Stimulated activated naive CD4-positive, alpha-beta T cell (primary cell): ENCODE measurements at places on chromosomes 4 and X.

DNA sequence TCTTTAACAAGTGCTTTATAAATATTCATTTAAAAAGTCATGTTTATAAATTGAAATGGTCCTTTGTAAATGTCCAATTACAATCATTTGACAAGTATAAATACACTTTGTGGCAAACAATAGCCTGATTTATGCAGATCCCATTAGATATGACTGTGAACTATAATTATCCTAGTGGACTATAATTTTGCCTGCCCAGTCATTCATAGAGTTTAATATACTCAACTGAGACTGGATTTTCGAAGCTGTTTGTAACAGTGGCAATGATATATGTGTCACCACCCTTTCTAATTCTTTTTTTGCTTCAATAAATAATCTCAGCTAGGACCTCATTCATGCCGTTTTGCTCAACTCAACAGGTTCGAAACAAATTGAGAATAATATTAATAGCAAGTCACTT lies 732.0 kb downstream of the PCDH18 start:
- DNase-seq, result no peak

GRCh38 chr4:118969359-118969758 lies 80.7 kb downstream of the SYNPO2 start:
- no peak for DNase-seq

- DNase-seq, result no peak
Measured at GRCh38 chr4:99722725-99723124, 65.1 kb upstream of the C4orf54 start.

DNA sequence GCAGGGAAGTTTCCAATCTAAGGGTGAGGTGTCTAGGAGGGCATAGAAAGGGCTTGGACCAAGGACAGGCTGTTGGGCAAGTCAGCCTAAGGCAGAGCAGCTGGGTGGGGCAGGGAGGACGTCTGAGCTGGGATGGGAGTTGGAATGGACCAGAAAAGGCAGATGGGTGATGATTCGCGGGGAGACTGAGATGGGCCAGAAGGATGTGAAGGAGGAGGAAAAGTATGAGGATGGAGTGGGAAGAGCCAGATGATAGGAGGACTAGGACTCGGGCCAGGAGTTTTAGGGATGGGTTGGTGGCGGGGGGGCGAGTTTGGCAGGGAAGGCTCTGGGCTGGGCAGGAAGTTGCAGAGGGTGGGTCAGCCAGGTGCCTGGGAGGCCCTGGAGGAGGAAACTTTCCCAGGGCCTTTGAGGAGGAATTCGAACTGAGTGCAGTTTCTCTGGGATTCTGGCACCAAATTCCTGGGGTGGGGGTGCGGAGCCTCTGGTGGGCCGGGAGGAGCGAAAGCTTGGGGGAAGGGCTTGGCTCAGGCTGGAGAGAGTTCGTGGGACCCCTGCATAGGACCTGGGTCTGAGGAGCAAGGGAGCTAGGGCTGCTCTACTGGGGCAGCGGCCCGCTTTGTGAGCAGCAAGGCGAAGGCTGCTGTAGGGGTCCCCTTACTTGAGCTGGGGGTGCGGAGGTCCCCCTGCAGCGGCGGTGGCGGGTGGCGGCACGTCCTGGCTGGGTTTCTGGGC lies 8.7 kb upstream of the TIMP1 start:
- DNase-seq, result no peak

GRCh38 chrX:16914058-16914457 lies 32.4 kb upstream of the REPS2 start:
- DNase-seq, result no peak

DNA sequence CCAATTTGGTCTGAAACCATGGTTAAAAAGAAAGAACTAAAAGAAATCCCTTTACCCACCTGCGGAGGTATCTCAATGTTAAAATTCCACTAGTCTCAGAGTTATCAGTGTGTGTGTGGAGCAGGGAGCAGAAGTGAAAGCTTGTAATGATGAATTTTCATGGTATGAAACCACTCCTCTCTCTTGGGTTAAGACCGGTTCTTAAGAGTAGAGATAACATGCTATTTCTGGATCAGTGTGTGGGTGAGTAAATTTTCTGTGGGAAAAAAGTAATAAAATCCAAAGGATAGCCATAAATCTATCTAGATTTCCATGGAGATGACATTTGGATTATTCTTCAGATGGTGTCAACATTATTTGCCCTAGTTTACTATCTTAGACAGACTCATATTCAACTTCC lies 3.2 kb downstream of the FGF13 start:
- no peak for DNase-seq

DNA sequence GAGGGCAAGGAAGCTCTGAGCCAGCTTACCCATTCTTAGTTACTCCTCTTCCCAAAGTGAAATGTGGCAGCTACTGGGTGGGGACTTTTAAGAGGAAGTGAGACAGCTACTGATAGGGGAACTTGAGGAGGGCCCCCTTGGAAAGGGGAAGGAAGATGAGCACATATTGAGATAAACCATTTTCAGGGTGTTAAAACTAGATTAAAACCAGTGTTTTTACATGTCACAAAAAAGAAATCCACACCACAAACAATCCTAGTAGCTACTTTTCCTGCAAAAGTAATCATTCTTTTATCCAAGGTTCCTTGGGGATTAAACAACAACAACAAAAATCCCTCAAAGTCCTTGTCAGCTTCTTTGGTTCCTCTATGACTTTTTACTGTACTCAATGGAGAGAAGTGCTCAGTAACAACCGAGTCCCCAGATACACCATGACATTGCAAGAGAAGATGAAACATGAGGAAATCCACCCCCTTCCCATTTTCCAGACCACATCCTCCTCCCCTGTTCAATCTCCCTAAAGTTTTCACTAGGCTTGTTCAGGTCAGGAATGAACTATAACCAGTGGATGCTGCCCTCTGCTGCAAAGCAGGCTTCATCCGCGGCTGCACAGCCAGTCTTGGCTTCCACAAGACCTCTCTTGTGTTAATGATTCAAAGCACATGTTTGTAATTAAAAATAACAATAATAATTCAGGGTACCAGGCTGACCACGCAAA lies 113.5 kb upstream of the TMEM164 start:
- DNase-seq, result no peak

GRCh38 chr4:43452948-43453347 lies 560.4 kb downstream of the GRXCR1 start:
- no peak for DNase-seq

DNA sequence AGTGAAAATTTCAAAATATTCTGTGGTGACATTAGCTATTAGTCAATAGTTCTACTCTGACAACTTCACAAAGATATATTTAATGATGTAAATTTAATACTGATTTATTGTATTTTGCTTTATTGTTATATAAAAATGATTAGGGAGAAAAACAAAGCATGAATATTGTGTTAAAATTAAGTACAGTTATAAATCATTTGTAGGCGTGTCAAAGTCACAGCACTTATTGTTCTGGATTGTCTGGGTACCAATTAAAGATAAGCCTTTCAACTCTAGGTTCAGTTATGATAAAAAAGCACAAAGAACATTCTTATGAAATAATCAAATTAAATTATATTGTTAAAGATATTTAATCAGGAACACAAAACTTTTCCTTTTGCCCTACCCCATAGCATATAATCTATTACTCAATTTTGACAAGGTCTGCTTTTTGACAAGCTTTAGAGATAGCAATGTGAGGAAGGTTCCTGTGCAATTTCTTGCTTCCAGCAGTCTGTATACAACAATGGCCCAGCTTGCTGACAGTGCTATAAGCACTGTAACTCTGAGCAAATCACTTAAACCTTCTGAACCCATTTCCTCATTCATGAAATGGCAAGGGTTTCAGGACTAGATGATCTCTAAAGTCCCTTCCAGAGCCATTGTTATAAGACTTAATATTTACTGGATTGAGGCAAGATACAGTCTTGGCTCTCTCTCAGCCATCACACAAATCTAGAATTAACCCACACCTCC lies 910.3 kb upstream of the LCORL start:
- no peak for DNase-seq

DNA sequence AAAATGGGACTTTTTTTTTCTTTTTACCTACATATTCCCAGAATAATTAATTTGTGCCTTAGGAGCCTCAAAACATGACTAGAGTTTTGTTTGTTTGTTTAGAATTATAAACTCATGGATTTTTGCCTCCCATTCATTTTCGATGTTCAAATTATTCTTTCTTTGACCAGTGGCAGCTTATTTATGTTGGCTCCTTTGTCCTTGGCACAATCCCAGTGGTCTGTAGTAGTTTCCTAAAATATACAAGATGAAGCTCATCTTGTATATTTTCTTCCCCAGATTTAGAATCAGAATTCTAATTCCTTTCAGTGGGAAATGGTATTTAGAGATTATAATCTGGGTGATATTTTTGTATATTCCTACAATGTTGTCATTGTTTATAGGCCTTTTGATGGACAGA lies 27.2 kb downstream of the DCK start:
- no peak for DNase-seq

DNA sequence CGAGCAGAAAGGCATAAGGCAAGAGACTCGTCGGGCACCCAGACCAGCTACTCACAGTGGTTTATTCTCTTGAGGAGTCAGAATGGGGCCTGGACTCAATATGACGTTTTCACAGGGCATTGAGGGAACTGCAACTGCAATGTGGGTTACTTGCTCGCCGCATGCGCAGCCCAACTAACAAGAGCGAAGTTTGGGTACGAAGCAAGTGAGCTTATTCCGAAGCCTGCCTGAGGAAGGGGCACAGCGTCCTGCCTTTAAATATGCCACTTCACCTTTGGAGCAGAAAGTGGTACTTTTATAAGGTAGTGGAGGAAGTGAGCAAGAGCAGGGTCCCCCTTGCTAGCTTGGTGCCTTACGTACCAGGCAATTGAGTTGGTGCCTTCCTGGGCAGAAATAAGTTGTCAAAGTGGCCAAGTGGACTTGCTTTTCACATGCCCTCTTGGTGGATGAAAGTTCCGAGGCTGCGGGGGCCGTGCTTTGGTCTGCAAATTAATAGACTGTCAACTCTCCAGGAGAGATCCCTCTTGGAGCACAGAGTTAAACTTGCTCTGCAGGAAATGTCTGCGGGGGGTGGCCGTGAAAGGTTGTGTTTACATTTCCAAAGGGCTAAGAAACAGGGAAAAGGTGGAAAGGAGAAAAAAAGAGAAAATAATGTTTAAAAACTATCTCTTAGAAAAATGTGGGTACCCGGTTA lies 480.4 kb downstream of the TRIML1 start:
- no peak for DNase-seq

DNA sequence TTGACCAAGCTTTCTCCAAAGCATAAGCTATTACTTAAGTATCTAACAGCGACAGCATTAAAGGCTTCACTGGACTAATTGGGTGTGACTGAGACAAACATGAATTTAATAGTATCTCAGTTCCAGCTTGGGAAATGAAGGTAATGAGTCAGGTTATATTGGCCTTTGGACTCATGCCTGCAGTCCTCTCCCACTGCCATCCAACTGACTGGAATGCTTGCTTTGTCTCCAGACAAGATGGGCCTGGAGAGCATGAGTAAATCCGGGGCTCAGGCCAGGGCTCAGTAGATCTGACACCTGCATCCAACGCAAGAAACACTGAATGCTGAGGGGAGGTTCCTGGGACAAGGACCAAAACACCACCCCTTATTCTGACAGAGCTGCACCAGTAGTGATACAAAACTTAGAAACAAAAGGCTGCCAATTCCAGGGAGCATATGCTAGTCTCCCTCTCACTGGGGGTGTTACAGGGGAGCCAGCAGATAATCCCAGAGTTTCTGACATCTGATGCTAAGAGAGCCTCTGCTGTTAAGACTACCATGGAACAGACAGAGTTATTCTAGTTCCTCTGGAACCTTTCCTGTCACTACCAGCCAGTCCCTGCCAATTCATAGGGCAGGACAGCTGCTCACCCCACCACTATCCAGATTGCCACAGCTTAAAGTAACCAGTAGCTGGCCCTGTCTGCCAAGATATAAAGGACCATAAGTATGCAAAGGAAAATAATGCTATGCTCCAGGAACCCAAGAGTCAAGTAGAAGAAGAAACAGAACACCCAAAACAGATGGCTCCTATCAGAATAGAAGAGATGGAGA lies 293.8 kb downstream of the IQCM start:
- no peak for DNase-seq

- DNase-seq, result no peak
Measured at GRCh38 chr4:99144070-99144469, at the start of gene ADH4. Gene ADH4, minus strand, starts transcription at chr4:99144297. Its CDS starts 75 bp downstream, at chr4:99144222.

DNA sequence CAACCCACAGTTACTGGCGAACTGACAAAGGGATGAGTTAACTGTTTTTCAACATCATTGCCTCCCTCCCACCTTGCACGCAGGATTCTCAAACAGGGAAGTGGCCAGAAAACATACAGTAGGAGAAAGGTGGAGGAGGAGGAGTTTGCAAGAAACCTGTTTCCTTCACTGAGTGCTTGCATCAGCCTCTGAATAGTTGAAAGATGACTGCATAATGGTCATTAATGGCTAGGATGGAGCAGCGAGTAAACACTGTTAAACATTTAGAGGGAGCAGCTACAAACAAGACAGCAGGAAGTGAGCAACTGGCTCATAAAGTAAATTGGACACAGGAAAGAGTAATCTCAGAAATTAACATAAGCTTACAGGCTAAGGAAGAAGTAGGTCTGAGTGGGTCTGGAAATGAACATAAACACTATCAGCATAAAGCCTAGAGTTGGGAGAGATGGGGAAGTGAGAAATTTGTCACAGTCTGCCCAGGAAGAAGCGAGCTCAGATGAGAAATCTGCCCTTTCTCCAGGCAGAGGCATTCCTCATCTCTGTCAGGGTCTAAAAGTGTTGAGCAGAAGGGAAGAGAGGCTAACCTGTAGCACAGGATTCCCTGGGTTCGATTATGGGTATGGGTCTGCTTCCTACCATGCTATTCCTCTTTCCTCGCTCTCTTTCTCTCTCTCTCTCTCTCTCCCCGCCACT lies 38.6 kb downstream of the TRPC5OS start:
- no peak for DNase-seq

- DNase-seq, result no peak
Measured at GRCh38 chrX:38165023-38165422, 55.6 kb downstream of the SRPX start.

DNA sequence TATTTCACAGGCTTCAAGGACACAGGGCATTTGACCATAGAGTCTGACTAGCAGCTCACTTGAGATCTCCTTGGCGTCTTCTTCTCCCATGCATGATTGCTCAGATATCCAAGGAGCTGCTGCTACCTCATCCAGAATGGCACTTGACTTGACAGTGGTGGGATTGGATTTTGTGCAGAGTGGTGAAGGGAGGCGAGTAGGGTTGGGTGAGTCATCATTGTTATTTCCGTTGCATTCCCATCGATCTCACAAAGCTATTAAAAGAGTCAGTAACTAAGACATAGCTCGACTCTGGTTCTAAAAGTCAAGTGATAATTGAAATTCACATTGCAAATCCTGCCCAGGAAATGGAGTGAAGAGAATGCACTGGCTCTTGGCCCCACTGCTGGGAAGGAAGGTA lies 27.7 kb downstream of the NHSL2 start:
- DNase-seq, result no peak

- no peak for DNase-seq
Measured at GRCh38 chr4:148265627-148266026, 176.6 kb downstream of the NR3C2 start.

GRCh38 chr4:90536408-90536807 lies 409.2 kb downstream of the CCSER1 start:
- DNase-seq, result no peak
